CD4-positive, alpha-beta T cell treated with Interleukin-6 for 4 hours (primary cell): ENCODE measurements at places on chromosomes 1 and 21.
A peak's percentile ranks its signal among the peaks of the same experiment; 100 is the strongest.

DNA sequence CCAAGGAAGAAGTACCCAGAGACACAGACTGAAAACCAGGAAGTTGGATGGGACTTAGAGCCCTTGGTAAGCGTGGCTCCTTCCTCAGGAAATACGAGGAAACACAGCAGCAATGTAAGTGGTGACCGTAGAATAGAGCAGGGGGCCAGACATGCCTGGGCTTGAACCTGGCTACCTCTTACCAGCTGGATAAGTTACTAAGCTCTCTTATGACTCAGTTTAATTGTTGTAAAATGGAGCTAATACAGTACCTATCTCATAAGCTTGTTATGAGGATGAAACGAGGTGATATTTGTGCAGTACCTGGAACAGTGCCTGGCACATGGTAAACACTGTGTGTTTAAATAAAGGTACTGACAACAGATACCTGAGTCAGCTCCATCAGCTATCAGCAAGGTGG is 19.2 kb downstream of the EBNA1BP2 start:
- no peak for DNase-seq

DNA sequence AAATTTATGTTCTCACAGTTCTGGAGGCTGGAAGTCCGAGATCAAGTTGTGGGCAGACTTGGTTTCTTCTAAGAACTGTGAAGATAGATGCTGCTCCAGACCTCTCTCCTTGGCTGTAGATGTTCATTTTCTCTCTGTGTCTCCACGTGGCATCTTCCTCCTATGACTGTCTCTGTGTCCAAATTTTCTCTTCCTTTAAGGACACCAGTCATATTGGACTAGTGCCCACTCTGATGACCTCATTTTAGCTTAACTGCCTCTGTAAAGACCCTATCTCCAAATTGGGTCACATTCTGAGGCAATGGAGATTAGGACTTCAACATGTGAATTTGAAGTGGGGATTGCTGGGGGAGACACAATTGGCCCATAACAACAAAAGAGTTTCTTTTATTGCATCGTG is 125.3 kb upstream of the ETS2 start:
- no peak for DNase-seq

DNA sequence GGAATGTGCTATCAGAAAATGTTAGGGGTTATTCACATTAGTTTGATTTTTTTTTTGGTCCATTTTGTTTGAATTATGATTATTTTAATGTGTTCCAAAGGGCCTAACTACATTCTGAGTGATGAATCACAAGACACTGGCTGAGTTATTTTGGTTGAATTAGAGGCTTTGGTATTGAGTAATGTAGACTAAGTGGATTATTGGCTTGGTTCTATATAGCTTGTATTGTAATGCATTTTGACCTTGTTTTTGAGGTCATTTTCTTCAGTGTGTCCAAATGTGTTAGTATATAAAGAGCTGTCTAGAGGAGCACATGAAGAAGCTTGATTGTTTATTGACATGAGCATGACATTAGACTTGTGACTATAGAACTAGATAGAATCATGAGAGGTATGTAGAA is 3.4 kb downstream of the ZNF326 start:
- no peak for DNase-seq

- no peak for DNase-seq
Measured at GRCh38 chr1:187956975-187957374, 1128.2 kb downstream of the PLA2G4A start.

DNA sequence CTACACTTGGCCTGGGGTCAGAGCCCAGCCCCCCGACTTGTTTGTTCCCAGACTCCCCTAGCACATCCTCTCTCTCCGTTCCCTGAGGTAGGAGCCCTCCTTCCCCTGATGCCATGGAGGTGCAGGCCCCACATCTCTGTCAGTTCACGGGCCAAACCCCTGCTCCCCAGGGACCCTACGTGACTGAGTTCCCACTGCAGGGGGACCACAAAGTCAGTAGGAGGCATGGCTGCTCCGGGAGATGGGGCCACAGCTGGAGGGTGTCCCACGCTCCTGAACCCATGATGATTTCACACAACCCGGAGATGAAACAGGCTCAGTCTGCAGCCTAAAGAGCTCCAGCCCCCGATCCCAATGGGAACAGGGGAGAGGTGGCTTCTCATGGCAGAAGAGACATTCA is 272.2 kb downstream of the NPHP4 start:
- DNase-seq = no peak

GRCh38 chr1:160636547-160636946 is 10.3 kb downstream of the SLAMF1 start:
- DNase-seq = no peak

DNA sequence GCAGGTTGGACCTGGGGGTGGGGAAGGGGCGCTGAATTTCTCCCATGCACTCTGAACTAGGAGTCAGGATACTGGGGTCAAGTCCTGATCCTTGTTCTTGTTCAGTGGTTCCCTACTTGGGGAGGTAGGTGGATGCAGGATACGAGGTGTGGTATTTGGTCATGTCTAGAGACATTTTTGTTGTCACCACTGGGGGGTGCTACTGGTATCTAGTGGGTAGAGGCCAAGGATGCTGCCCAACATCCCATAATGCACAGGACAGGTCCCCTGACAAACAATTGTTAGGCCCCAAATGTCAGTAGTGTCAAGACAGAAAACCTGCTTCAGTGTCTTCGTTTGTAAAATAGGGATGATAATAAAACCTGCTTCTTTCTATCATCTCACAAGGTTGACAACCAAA is 259.0 kb upstream of the FOXD3 start:
- no peak for DNase-seq

DNA sequence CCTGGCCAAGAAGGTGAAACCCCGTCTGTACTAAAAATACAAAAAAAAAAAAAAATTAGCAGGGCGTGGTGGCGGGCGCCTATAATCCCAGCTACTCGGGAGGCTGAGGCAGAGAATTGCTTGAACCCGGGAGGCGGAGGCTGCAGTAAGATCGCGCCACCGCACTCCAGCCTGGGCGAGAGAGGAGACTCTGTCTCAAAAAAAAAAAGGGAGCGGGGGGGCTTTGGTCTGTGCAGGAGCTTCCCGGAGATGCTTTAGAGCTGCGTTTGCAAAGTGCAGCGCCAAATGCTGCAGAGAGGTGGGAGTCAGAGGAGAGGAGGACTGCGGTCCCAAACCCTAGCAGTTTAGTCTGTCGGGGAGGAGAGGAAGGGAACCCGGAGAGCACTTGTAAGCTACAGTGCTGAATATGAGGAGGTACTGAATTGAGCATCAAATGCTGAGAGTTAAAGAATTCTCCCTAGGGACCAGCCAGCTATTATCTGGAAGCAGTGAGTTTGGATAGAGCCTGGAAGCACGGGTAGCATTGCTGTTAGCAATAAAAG is 569 bp downstream of the FALEC start:
- DNase-seq = peak; percentile 27

DNA sequence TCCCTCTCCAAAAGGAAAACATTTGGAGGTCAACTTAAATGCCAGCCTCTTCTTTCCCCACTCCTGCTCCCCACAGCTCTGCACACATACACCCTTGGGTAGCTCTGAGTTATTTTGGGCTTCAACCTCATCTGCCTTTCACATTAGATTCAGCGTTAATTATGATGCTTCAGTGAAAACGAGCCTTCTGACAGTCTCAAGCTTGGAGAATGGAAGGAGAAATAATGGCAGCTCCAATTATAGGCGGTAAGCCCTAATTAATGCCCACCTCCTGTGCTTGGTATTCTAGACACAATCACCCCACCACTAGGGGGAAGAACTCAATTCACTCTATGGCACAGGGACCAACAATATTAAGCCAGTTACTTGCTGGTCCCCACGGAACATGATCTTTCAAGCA is 397.9 kb downstream of the BRINP2 start:
- DNase-seq = no peak
